ENCODE measurements at places on chromosomes 13 and 19.
A peak's percentile ranks its signal among the peaks of the same experiment; 100 is the strongest.

GRCh38 chr19:6424195-6424938 lies at the start of gene KHSRP:
Gene KHSRP, minus strand, starts transcription at chr19:6424811. Its CDS starts 110 bp downstream, at chr19:6424701.
- H3K36me3 ChIP-seq, result no peaks in the 10 kb centered on the region

GRCh38 chr13:37791699-37792098 lies 77.9 kb downstream of the TRPC4 start:
- no peaks in the 10 kb centered on the region for H3K27me3 ChIP-seq
- H3K36me3 ChIP-seq, result no peaks in the 10 kb centered on the region
- H3K27ac ChIP-seq, result no peak overlapping the region
- H3K4me1 ChIP-seq, result no peaks in the 10 kb centered on the region
- no peak for DNase-seq
- no peak overlapping the region for H3K4me3 ChIP-seq

DNA sequence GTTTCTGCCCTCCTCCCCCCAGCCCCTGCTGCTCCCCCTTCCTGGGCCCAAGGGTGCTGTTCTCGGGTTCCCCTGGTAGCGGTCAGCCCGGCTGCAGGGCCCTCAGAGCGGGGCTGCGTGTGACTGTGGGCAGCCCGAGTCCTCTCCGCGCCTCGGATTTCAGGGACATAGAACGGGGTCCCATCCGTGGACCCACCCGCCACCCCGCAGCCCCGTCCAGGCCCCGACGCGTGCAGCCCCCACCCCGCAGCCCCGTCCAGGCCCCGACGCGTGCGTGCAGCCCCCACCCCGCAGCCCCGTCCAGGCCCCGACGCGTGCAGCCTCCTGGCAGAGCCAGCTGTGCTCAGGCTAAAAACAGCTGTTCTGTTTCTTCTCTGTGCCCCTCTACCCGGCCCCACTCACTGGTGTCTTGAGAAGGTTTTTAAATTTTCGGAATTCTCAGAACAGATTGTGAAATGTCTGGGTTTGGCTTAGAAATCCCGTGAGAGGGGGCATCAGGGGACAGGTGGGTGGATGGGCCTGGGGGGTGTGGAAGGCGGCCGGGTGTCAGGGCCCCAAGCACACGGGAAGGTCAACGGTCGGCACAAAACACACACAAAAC lies 5.5 kb upstream of the PRTN3 start:
- no peak overlapping the region for H3K27ac ChIP-seq
- H3K4me3 ChIP-seq, result no peak overlapping the region
- DNase-seq, result no peak
- H3K4me1 ChIP-seq, result no peaks in the 10 kb centered on the region

GRCh38 chr19:14673088-14673487 lies 1.6 kb downstream of the ADGRE3 start:
- no peaks in the 10 kb centered on the region for H3K36me3 ChIP-seq
- no peaks in the 10 kb centered on the region for H3K27me3 ChIP-seq

DNA sequence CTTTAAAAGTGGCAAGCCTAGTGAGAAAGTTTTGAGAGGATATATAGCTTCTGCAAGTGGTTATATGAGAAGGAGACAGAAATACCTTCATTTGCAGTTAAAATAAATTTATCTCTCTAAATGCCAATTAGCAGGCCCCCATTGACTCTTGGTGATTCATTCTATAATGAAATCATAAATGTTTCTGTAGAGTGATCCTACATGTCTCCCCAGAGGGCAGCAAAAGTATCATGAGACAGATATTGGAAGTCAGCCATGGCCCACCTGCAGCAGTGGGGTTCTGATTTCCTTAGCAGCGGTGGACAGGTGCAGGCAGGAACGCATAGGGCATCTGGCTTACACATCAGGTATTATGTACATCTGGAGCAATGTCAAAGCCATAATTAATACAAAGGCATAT lies 385.4 kb upstream of the SLC10A2 start:
- DNase-seq, result no peak
- H3K27me3 ChIP-seq, result no peaks in the 10 kb centered on the region
- H3K27ac ChIP-seq, result no peak overlapping the region
- no peak overlapping the region for H3K4me3 ChIP-seq

DNA sequence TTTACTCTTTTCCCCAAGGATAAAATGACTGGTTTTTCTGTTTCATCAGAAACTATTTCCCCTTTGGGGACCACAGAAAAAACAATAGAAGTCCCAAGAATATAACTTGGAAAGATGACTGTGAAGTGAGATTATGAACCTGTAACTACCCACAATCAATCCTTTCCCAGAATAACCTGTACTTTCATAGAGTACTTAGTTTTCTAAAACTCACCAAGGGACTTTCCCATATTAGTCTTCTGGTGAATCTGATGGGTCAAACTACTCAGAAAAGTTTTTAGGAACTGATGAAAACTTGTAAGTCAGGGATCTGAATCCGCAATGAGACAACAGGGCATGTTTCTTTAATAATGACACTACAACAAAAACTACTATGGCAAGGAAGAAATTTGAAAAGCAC lies 62.6 kb downstream of the STK24 start:
- no peak overlapping the region for H3K27ac ChIP-seq
- peaks cover 5% of the 10 kb centered on the region for H3K4me1 ChIP-seq
- H3K27me3 ChIP-seq, result no peaks in the 10 kb centered on the region
- H3K36me3 ChIP-seq, result no peaks in the 10 kb centered on the region
- no peak for DNase-seq
- no peak overlapping the region for H3K4me3 ChIP-seq

DNA sequence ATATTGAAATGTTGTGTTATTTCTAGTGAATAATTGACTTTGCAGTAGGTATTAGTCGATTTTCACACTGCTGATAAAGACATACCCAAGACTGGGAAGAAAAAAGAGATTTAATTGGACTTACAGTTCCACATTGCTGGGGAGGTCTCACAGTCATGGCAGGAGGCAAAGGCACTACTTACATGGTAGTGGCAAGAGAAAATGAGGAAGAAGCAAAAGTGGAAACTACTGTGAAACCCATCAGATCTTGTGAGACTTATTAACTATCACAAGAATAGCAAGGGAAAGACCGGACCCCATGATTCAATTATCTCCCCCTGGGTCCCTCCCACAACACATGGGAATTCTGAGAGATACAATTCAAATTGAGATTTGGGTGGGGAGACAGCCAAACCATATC lies 9.9 kb upstream of the C5AR2 start:
- DNase-seq, result no peak
- H3K27me3 ChIP-seq, result no peaks in the 10 kb centered on the region
- H3K4me3 ChIP-seq, result no peak overlapping the region

GRCh38 chr13:102400675-102401145 lies 1.1 kb downstream of the FGF14 start:
- no peaks in the 10 kb centered on the region for H3K4me1 ChIP-seq
- peak overlapping the region; percentile 29 for H3K27ac ChIP-seq
- no peaks in the 10 kb centered on the region for H3K36me3 ChIP-seq
- H3K27me3 ChIP-seq, result no peaks in the 10 kb centered on the region

GRCh38 chr19:19098703-19099632 lies 35.2 kb downstream of the SLC25A42 start:
- no peak overlapping the region for H3K4me3 ChIP-seq
- no peak overlapping the region for H3K27ac ChIP-seq
- no peaks in the 10 kb centered on the region for H3K27me3 ChIP-seq
- H3K36me3 ChIP-seq, result no peaks in the 10 kb centered on the region
- no peaks in the 10 kb centered on the region for H3K4me1 ChIP-seq

DNA sequence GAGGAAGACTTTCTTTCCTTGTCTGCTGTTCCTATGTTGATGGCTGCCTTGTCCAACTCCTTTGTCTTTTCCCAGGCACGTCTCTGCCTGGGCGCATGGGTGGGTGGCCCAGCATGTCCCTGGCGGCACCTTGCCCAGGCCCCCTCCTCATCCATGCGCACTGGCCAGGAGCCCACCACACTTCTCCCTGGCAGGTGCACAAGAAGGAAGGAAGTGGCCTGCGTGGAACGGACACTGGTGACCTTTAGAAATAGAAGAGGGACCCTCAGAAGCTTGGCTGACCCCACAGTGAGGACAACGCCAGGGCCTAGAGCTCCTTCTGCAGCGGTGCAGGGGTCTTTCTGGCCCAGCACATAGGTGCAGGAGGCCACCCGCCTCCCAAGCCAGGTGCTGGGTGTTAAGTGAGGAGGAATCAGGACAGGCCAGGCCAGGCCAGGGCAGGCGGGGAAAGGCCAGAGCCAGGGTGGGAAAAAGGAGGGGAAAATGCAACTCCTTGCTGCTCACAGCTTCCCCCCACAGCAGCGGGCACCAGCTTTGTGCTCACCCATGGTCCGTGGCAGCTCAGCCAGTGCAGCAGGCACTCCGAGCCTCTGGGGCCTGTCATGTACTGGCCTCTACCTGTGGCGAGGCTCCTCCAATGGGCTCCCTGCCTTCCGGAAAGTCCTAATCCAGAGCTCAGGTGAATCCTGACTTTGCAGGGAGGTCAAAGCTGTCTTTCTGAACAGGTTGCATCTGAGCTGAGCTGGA lies 104.0 kb downstream of the SOX1 start:
- no peak overlapping the region for H3K27ac ChIP-seq
- DNase-seq, result no peak
- no peaks in the 10 kb centered on the region for H3K27me3 ChIP-seq
- H3K4me1 ChIP-seq, result no peaks in the 10 kb centered on the region

Data from uterus (tissue), 4 donors.